Left hindlimb (tissue), 1 donor: ENCODE measurements at places on chromosomes 11 and 22.
A peak's percentile ranks its signal among the peaks of the same experiment; 100 is the strongest.

GRCh38 chr11:48002561-48002960 lies 22.2 kb downstream of the PTPRJ start:
- DNase-seq: no peak

DNA sequence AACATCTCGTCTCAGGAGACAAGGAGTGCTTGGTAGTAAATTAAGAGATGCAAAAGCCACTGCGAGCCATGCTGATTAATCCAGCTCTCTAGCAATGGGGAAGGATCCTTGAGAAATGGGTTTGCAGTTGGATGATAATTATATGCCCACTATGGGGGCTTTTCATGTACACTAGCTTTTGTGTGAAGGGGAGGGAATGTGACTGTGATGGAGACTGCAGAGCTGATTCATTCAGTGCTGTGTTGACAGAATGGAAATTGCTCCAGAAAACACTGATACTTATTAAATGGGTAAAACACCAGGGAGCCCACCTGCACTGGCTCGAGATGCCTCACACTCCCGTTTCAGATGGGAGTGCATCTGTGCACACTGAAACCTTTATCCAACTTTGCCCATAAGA lies 37.0 kb upstream of the KIRREL3 start:
- no peak for DNase-seq

DNA sequence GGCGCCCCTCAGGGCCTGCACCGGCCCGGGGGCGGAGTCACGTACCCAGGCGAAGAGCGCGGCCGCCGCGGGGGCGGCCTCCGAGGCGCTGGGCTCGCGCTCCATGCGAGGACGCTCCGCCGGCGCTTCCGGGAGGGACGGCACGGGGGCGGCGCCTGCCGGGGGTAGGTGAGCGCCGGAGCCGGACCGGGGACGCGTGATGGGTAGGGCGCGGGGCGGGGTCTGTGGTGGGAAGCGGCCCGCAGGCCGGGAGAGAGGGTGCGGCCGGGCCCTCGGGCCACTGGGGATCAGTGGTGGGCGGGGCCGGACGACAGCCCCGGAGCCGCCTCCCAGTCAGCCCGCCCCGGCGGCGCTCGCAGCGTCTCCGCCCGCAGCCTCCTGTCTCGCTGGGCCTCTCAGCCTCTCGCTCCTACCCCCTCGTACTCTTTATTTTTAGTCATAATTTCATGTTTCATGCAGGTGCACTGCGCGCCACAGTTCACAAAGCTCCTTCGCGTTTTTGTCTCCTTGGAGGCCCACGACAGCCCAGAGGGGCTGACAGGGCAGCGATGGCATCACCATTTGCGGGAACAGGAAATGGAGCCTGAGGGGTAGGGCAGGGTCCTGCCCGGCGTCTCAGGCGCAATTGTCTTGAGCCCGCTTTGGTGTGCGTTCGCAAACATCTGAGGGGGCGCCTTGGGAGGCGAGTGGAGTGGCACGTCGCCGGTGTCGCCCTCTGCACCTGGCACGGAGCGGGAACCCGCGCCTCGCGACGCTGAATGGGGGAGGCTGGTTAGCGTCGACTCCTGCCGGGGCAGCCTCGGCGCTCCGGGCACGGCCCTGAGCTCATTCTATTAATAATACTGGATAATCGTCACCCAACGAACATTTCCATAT lies at the start of gene SERGEF:
SERGEF (minus strand) TSS at position 142 of the 876 bp plus-strand sequence; CDS start at position 105, 37 bp downstream.
- DNase-seq: peak; percentile 86

GRCh38 chr22:40556641-40557040 lies 79.9 kb downstream of the MRTFA start:
- no peak for DNase-seq

- DNase-seq: no peak
Measured at GRCh38 chr11:117376517-117376916, 48.9 kb downstream of the CEP164 start.

- no peak for DNase-seq
Measured at GRCh38 chr11:79510960-79511359, 70.1 kb upstream of the TENM4 start.
